ENCODE measurements at places on chromosomes 7 and 10. TPM values are rescaled to one million over a fixed set of nuclear protein-coding genes. Genes with fewer than 3 reads are reported as not detected.

JCAD gene
- polyA plus RNA-seq, result 17.1 TPM

RBM48 gene
- polyA plus RNA-seq, result 8.5 TPM

TMEM178B gene
- polyA plus RNA-seq, result 0.56 TPM

OR2A1 gene
- polyA plus RNA-seq, result 0.13 TPM

RARRES2 gene
- 3,445 TPM for polyA plus RNA-seq

CRHR2 gene
- not detected for polyA plus RNA-seq

IPMK gene
- polyA plus RNA-seq, result 1.0 TPM

TAS2R41 gene
- not detected for polyA plus RNA-seq

CNPY1 gene
- not detected for polyA plus RNA-seq

CALHM2 gene
- polyA plus RNA-seq, result 9.6 TPM

ATP6V0E2 gene
- 38.9 TPM for polyA plus RNA-seq

ECHDC3 gene
- polyA plus RNA-seq, result 26.9 TPM

AKR1B1 gene
- 1,140 TPM for polyA plus RNA-seq

RPS24 gene
- polyA plus RNA-seq, result 3,878 TPM

CHN2 gene
- 5.2 TPM for polyA plus RNA-seq

GJD4 gene
- not detected for polyA plus RNA-seq

SPOCK2 gene
- polyA plus RNA-seq, result 23.6 TPM

CHAT gene
- not detected for polyA plus RNA-seq

SEMA3A gene
- polyA plus RNA-seq, result 0.24 TPM

TAS2R40 gene
- not detected for polyA plus RNA-seq

PDSS1 gene
- polyA plus RNA-seq, result 4.3 TPM

WDR91 gene
- 6.8 TPM for polyA plus RNA-seq

AKR1C4 gene
- not detected for polyA plus RNA-seq

GPR141 gene
- polyA plus RNA-seq, result not detected

FAM13C gene
- polyA plus RNA-seq, result 11.5 TPM

CDHR3 gene
- 0.79 TPM for polyA plus RNA-seq

PLEKHS1 gene
- polyA plus RNA-seq, result not detected

CDK14 gene
- polyA plus RNA-seq, result 10.3 TPM

CLRN3 gene
- polyA plus RNA-seq, result not detected

ZSCAN21 gene
- polyA plus RNA-seq, result 14.9 TPM

CH25H gene
- 0.80 TPM for polyA plus RNA-seq

ABCB4 gene
- 34.3 TPM for polyA plus RNA-seq

ACBD7 gene
- 0.18 TPM for polyA plus RNA-seq

GIMAP5 gene
- polyA plus RNA-seq, result 13.2 TPM

ZNF727 gene
- polyA plus RNA-seq, result 0.16 TPM

WEE2 gene
- 0.03 TPM for polyA plus RNA-seq

ARID5B gene
- polyA plus RNA-seq, result 9.0 TPM

STEAP1 gene
- 3.0 TPM for polyA plus RNA-seq

ARPC1A gene
- 161 TPM for polyA plus RNA-seq

CUZD1 gene
- polyA plus RNA-seq, result 1.5 TPM

CPEB3 gene
- polyA plus RNA-seq, result 1.6 TPM

VOPP1 gene
- polyA plus RNA-seq, result 13.6 TPM

FKBP6 gene
- polyA plus RNA-seq, result 0.07 TPM

PTPRZ1 gene
- polyA plus RNA-seq, result 0.97 TPM

CLCN1 gene
- polyA plus RNA-seq, result not detected

NANOS1 gene
- 5.1 TPM for polyA plus RNA-seq

JAKMIP3 gene
- 2.1 TPM for polyA plus RNA-seq

ZNF804B gene
- 0.04 TPM for polyA plus RNA-seq

WDR86 gene
- not detected for polyA plus RNA-seq

LRRC61 gene
- polyA plus RNA-seq, result 34.5 TPM

PRRT4 gene
- 7.5 TPM for polyA plus RNA-seq

MBL2 gene
- not detected for polyA plus RNA-seq

SFRP5 gene
- polyA plus RNA-seq, result 8.0 TPM

BZW2 gene
- polyA plus RNA-seq, result 43.0 TPM

MMP21 gene
- 0.24 TPM for polyA plus RNA-seq

Data from adrenal gland (tissue), 19 donors.